HS-27A (cell line): ENCODE measurements at places on chromosomes 2 and 18.

GRCh38 chr2:143704451-143705106 lies 575.4 kb downstream of the ARHGAP15 start:
- no peak for DNase-seq

DNA sequence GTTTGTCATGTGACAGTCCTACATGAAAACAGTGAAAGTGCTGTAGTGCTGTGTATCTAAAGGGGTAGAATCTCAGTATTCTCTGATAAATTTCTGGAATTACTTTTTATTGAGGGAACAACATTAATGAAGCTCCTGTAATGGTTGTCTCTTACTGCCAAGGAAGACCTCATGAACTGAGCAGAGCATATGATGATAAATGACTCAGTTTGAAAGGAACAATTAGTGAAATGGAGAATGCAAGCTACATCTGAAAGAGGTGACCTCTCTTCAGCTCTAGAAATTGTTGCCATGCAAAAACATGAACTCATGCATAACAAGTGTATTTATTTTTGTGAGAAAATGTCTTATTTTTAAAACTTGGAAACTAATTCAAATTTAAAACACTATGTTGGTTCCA lies 93.6 kb downstream of the SCN9A start:
- DNase-seq: no peak

GRCh38 chr2:69020496-69021426 lies 7.8 kb downstream of the ANTXR1 start:
- no peak for DNase-seq

DNA sequence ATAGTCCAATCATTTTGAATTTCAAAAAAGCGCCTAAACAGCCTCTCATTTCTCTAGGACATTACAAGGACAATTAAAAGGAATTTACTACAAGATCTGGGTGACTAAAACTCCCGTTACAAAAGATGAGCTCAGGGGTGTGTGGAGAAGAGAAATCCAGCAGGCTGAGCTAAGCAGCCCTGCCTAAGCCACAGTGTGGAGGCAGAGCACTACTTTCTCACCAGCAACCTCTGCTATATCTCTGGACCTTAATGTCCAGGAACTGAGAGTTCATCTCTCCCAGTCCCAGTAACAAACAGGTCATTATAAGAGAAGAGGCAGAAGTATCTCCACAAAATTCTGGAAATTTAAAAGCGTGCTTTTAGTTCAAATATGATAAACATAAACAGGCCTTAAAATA lies 18.9 kb upstream of the ANKRD62 start:
- no peak for DNase-seq
